ENCODE measurements at places on chromosomes 12 and 14.
A peak's percentile ranks its signal among the peaks of the same experiment; 100 is the strongest.

- DNase-seq: no peak
Observed at GRCh38 chr12:10285919-10286318, 21.8 kb upstream of the KLRD1 start.

GRCh38 chr12:109910969-109911348, 10.9 kb downstream of the TCHP start:
- no peak for DNase-seq

DNA sequence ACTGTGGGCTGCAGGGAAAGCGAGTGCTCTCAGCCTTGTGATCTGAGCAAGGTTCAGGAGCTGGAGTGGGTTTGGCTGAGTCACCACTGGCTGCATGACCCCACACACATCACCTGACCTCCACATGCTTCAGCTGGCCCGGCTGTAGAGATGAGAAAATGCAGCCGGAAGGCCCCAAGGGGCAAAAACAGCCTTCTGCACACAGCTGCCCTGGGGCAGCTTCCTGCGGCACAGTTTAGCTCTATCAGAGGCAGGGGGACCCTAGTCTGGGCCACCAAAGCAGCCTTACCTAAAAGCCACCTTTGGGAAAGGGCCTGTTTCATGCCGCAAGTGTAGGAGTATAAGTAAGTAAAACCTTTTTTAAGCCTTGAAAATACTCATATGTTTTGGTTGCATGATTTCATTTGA, 123.3 kb downstream of the SSPN start:
- DNase-seq: no peak

GRCh38 chr12:49582850-49583249, 14.9 kb upstream of the MCRS1 start:
- DNase-seq: no peak

DNA sequence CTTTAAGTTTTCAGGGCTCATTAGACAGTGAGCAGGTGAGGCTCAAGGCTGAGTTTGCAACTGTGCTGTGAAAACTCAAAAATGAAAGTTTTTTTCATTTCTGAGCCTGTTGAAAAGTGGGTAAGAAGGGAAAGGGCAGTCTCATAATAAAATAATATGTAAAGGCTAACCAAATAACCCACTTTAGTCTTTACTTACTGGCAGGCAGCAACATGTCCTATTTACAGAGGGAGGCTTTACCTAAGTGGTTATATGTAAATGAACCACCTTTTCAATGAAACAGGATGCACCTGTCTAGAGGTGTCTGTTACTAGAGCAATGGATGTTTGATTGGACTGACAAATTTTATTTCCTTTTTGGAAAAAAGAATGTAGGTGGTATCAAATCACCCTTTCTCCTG, 158.0 kb downstream of the ETV6 start:
- DNase-seq: no peak

- DNase-seq: no peak
Observed at GRCh38 chr12:71474791-71475190, 35.2 kb downstream of the LGR5 start.

- no peak for DNase-seq
Observed at GRCh38 chr14:61154641-61155040, 126.5 kb downstream of the TMEM30B start.

- no peak for DNase-seq
Observed at GRCh38 chr14:53915364-53916014, 41.1 kb downstream of the BMP4 start.

- no peak for DNase-seq
Observed at GRCh38 chr14:54194501-54194900, 202.3 kb upstream of the CDKN3 start.

- DNase-seq: no peak
Observed at GRCh38 chr12:52358575-52359350, 8.5 kb downstream of the KRT85 start.

- DNase-seq: no peak
Observed at GRCh38 chr12:120856980-120857379, 47.2 kb downstream of the SPPL3 start.

DNA sequence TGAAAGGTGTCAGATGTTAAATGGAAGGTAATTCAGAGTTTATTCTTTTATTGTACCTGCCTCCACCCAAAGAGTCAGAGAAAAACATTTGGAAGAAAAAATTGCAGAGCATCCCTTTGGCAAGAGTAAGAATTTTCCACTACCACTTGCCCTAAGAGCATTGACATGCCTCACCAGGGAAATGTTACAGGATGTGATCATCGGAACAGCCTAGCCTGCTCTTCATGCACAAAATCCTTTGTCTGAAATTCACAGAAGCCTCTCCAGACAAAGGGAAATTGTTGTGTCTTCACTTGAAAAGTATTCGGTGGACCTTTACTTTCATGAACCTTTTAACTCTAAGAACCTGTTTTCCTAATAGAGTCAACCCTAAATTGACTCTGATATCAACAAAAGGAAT, 36.9 kb downstream of the ATP2A2 start:
- DNase-seq: no peak

DNA sequence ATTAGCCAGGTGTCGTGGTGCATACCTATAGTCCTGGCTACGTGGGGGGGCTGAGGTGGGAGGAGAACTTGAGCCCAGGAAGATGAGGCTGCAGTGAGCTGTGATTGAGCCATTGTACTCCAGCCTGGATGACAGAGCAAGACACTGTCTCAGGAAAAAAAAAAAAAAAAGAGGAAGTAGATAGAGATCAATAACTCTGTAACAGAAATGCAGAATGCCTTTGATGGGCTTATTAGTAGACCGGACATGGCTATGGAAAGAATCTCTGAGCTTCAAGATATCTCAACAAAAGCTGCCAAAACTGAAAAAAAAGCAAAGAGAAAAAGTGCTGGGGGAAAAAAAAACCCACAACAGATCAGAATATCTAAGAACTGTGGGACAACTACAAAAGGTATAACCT, 37.5 kb downstream of the GPR68 start:
- no peak for DNase-seq

DNA sequence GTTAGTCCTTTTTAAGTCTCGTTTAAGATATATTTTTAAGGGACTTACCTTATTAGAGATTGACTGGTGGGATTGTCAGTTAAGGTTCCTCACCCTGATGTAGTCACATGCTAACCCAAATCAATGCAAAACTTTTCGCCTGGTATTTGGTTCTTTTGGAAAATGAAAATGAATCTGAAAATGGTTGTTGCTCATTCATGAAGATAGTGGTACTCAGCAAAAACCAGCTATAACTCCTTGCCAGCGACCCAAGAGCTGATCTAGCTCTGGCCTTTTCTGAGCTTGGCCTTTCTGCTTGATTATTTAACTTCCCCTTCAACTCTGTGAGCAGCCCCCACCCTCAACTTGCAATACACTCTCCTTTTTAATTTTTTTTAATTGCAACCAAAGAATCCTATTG, 85.0 kb upstream of the GTF2A1 start:
- no peak for DNase-seq

DNA sequence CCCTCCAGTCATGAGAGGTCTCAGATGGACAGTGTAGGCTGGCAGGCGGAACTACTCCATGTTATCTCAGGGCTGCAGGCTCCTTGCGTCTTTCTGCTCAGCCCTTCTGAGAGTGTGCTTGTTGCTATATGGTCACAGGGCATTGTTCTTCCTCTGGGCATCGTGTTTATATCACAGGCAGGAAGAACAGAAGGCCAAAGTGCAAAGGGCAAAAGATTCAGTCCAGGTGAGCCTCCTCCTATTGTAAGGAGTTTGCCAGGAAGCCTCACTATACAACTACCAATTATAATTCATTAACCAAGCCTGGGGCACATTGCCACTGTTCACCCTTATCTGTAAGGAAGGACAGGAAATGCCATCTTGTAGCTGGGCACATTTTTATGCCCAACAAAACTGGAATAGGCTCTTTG, 195.5 kb upstream of the KITLG start:
- DNase-seq: no peak

- no peak for DNase-seq
Observed at GRCh38 chr12:101920906-101921305, 43.5 kb downstream of the DRAM1 start.

GRCh38 chr14:105087308-105087962, 22.2 kb upstream of the GPR132 start:
- no peak for DNase-seq

DNA sequence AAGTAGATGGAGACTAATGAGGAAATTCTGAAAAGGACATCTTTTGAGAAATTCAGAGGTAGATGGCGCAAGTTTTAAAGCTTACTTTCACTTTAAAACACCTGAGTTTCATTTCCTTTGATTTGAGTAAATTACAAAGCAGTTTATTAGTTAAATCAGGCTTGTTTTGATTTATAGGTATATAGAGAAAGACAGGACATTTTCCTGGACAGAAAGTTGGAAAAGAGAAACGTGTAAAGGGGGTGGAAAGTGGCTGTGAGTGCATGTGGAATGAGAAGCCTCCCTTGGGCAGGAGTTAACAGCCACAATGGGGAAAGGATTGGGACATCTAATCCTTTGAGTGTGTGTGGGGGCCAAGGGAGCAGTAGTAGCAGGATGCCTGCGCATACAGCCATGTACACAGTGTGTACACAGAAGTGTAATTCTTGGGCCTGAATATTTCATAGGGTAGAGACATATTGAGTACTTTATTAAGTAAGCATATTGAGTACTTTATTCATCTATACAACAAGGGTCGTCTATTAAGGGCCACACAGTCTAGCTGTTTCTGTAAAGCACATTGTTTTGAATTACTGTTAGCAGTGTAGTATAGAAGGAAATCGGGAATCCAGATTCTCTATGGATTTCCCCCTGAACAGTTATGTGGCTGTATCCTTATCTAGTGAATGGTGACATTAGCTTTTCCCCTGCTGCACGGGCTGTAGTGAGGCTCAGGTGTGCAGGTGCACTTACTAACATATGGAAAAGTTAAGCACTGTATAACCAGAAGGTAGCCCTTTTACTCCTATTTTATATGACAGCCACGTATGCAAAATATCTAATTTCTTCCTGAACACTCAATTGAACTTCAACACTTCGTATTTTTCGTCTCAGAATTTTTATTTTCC, 19.1 kb downstream of the MARK3 start:
- no peak for DNase-seq

DNA sequence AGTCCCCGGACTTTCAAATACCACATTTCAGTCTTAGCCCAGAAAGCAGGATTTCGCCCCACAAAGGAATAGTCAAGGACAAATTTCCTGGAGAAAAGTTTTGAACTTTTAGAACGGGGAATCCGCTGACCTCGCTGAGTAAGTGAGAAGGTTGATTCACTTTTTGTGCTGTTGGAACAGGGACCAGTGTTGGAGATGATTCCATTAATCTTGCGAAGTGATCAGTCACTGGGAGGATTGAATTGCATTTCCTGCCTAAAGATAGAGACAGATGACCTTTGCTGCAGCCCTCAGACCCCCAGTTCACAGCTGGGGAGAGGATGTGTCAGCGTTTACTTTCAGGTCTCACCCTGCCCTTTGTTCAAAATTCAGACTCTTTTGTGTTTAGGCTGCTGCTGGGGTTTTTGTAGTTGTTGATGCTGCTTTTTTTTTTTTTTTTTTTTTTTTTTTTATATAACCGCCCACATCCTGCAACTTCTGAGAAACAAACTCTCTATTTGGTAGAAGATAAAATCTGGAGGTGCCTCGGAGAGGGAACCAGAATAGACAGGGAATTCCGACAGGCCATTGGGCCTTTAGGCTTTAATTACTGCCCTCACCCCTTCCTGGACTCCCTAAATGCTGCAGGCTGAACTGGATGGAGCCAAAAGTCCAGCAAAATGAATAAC, 9.8 kb upstream of the KDM2B start:
- peak; percentile 41 for DNase-seq

GRCh38 chr12:91417650-91418049, 235.0 kb upstream of the DCN start:
- DNase-seq: no peak

DNA sequence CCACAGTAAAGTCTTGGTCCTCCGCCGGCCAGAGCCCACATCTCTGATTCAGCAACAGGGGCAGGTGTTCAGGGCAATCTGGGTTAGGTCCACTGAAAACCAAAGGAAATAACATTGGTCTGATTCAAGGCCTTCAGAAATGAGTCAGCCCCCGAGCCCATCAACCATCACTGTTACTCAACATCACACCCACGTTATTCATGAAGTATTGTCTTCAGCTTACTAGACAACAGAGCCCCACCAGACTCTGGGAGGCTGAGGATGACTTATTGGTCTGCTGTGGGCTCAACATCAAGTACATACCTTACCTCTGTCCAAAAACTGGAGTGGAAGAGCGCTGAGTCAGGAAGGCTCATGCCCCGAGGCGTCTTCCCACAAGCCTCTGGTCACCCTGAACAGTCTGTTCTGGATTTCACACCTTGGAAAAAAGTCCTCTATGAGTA, 97.5 kb downstream of the ZFP36L1 start:
- DNase-seq: no peak

GRCh38 chr14:54606178-54606577, 39.2 kb downstream of the SAMD4A start:
- no peak for DNase-seq

GRCh38 chr12:102043928-102044327, 17.9 kb downstream of the WASHC3 start:
- DNase-seq: no peak

DNA sequence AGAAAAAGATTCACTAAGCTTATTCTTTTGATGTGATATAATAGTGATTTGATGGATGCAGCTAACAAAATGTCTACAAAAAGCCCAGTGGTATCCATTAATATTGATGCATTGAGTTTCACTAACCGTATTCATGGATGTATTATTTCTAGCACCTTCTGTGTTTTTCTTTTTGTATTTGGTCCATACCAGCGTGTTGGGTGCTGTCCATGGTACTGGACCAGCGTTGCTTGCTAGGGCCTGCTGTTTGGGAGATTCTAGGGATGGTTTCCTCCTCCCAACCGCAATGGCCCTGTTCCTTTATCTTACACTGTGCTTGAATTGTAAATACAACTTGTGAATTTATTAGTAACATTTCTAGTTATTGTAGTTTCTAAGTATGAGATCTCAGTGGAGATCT, 31.7 kb downstream of the ANO4 start:
- DNase-seq: no peak

DNA sequence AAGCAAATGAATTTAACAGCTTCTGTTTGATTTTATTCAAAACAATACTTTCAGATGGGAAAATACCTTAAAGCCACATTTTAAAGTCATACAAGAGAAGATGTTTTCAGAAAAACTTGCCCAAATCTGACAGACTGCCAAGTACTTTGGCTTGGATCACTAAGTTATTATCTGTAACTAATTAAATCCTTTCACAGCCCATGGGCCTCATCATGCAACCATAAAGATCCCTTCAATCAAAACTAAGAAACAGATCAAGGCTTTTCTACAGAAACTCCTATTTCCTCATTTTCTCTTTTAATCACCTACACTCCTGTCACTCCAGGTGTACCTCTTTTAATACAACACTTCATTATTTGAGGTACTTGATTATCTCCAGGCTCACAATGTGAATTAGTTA, 28.1 kb downstream of the BLTP3B start:
- DNase-seq: no peak
